Suprapubic skin (tissue), 4 donors: ENCODE measurements at places on chromosomes 16 and 17.

- H3K36me3 ChIP-seq = no peaks in the 10 kb centered on the region
- no peaks in the 10 kb centered on the region for H3K4me1 ChIP-seq
- no peak overlapping the region for H3K4me3 ChIP-seq
- no peak for DNase-seq
- H3K27ac ChIP-seq = no peak overlapping the region
Observed at GRCh38 chr16:62568926-62569325, 532.7 kb upstream of the CDH8 start.

- peaks cover 43% of the 10 kb centered on the region for H3K36me3 ChIP-seq
- H3K4me3 ChIP-seq = peak overlapping the region; percentile 98
- peak overlapping the region; percentile 84 for H3K27ac ChIP-seq
- H3K27me3 ChIP-seq = no peaks in the 10 kb centered on the region
- H3K4me1 ChIP-seq = peaks cover 19% of the 10 kb centered on the region
Observed at GRCh38 chr16:30748634-30749445, 615 bp downstream of the PHKG2 start.

DNA sequence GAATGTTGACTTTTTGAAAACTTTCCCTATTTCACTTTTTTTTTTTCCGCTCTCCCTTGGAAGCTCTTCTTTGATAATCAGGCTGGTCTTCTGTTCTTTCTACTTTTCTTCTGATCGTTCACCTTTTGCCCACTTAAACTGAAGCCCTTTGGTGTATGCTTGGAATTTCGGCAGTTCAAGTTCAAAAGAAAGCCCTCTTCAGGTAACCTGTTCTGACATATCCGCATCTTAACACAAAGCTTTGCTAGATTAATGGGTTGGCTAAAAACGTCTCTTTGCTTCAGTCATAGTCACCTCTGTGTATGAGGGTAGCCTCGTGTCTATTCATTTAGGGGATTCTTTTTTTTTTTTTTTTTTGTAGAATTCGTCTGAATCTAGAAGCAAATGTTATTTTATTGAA is 1115.8 kb upstream of the RBFOX1 start:
- H3K27me3 ChIP-seq = no peaks in the 10 kb centered on the region
- DNase-seq = no peak
- no peaks in the 10 kb centered on the region for H3K4me1 ChIP-seq
- H3K36me3 ChIP-seq = no peaks in the 10 kb centered on the region
- H3K27ac ChIP-seq = no peak overlapping the region

- H3K36me3 ChIP-seq = no peaks in the 10 kb centered on the region
- H3K4me3 ChIP-seq = no peak overlapping the region
Observed at GRCh38 chr17:27970587-27970986, 71.9 kb upstream of the NLK start.

GRCh38 chr16:73285436-73286201 is 237.7 kb upstream of the ZFHX3 start:
- H3K4me1 ChIP-seq = no peaks in the 10 kb centered on the region
- H3K4me3 ChIP-seq = no peak overlapping the region
- H3K27me3 ChIP-seq = peaks cover 19% of the 10 kb centered on the region
- no peak for DNase-seq
- no peak overlapping the region for H3K27ac ChIP-seq
